ENCODE measurements at places on chromosomes 5 and 9. TPM values are rescaled to one million over a fixed set of nuclear protein-coding genes. Genes with fewer than 3 reads are reported as not detected.

- DNase-seq: no peak
Observed at GRCh38 chr5:120452471-120452870, 11.6 kb upstream of the PRR16 start.

The FER gene
- 29.3 TPM for total RNA-seq

- no peak for DNase-seq
Observed at GRCh38 chr5:180367300-180367699, 14.2 kb upstream of the GFPT2 start.

The FBN2 gene
- total RNA-seq: 0.56 TPM

The INSL4 gene
- total RNA-seq: not detected
